Myocyte (in vitro differentiated cells): ENCODE measurements at places on chromosomes 13 and 19. TPM values are rescaled to one million over a fixed set of nuclear protein-coding genes. Genes with fewer than 3 reads are reported as not detected.

The ALOX5AP gene
- total RNA-seq, result not detected in 2 replicates

The FRY gene
- total RNA-seq, result 17.8 and 29.8 TPM in 2 replicates

The MISP3 gene
- total RNA-seq, result 2.7 and 3.0 TPM in 2 replicates

GRCh38 chr19:2888731-2889224 is 11.9 kb upstream of the ZNF57 start:
- no peak for DNase-seq

- no peak for DNase-seq
These were observed 20.2 kb downstream of the SIGLECL1 start for GRCh38 chr19:51271067-51271466.

DNA sequence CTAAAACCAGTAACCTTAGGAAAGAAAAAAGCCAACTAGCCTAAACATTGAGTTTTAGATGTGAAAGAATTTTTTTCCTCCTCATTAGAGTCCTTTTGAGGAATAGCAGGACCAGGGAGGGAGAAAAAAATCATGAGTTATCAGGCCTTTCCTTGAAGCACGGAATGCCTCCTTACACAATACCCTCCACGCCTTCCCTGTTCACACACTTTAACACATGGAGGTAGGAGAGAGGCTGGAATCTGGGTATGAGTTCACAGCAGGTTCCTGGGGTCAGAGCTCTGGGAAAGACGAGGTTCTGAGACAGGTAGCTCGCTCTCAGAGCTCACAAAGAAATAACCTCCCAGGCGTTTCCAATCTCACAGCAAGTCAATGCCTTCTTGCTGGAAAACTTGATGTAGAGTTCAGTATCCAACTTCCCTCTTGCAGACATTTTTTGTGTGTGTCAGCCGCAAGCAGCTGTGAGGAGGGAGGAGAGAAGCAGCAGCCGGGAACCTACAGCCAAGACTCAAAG is 716 bp downstream of the ZNF573 start:
- DNase-seq, result peak; percentile 10

GRCh38 chr13:102914339-102914930 is 68.6 kb downstream of the ERCC5 start:
- peak; percentile 58 for DNase-seq

DNA sequence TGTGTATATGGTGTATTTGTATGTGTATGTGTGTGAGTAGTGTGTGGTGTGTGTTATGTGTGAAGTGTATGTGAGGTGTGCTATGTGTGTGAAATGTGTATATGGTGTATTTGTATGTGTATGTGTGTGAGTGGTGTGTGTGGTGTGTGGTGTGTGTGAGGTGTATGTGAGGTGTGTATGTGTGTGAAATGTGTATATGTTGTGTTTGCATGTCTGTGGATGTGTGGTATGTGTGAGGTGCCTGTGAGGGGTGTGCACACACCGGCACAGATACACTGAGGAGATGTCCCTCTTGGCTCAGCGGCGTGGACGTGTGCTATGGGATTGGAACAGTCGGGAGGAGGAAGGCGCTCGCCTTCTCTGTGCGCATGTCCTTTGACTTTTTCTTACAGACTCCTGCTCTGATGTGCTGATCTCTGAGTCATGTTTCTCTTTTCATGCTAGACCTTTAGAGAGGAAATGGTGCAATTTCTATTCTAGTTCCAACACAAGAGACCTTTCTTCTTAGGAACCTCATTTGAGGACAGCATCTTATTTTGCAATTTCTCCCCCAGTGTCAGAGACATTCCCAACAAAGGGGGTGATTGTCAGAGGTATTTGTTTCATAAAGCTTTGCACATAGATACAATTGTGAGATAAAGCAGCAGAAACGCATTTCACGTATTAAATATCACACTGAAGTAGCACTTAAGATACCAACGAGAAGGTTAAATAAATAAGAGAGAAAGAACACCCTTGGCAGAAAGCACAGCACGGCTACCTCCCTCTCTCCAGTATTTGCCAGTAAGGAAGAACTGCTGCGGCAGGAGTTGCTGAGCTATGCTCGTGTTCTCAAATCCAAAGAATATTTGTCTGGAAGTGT is 11.3 kb upstream of the TNFRSF19 start:
- DNase-seq, result peak; percentile 86

GRCh38 chr19:29397748-29398147 is 128.0 kb upstream of the VSTM2B start:
- DNase-seq, result no peak

GRCh38 chr19:2478756-2479555 is 3.0 kb downstream of the GADD45B start:
- peak; percentile 56 for DNase-seq

GRCh38 chr19:33064458-33064791 is 263 bp downstream of the RHPN2 start:
- no peak for DNase-seq

The NANOS3 gene
- 0.83 TPM in 1 of 2 replicates, not detected in the other for total RNA-seq

- DNase-seq, result no peak
These were observed at the start of gene NKG7 for GRCh38 chr19:51372649-51373504. NKG7 (minus strand) TSS chr19:51372654; CDS start chr19:51372535, 119 bp downstream.

DNA sequence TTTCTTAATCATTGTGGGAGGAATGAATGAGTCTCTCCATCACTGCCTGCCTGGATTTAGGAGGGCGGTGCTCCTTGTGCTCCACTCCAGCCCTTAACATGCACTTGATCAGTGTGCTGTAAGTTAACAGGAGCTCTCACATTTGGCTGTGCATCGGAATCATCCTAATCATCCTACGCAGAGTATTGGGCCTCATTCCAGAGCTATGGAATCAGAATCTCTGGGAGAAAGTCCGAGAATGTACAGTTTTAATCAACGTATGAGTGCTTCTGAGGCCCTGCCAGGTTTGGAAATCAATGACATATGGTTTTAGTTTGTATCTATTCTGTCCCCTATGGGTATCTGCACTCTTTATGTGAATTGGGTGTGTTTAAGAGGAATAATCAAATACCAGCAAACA is 34.9 kb upstream of the DCLK1 start:
- DNase-seq, result no peak

- DNase-seq, result no peak
These were observed 50.0 kb downstream of the FRY start for GRCh38 chr13:32081591-32081990.

DNA sequence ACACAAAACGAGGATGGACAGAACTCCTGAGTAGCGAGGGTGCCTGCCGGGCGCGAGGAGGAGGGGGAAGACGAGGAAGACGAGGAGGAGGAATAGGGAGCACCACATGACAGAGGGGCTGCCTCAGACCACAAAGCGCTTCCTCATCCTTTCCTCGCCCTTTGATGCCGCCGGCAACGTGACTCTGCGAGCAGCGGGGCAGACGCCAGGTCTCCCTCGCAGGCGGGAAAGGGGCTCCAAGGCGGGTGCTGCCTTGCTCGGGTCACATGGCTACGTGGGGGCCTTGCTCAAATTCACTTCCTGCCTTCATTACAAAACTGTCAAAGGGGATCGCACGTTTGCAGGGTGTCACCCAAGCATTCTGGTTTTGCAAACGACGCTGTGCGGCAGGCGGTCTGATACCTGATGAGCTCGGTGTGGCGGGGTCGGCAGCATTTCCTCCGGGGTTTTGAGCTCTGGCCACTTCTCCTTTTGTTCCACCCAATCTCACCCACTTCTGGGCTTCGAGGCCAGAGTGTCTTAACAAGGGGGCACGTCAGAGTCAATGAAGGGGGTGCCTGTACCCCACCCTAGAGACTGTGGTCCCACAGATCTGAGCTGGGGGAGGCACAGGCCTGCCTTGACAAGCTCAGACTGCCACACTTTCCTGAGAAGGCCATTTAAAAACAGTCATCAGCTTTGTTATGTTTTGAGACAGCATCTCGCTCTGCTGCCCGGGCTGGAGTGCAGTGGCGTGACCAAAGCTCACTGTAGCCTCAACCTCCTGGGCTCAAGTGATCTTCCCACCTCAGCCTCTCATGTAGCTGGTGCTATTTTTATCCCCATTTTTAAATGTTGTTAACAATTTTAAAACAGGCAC is 14.9 kb downstream of the MAP2K2 start:
- no peak for DNase-seq

The PTGIR gene
- 0.24 TPM in 1 of 2 replicates, not detected in the other for total RNA-seq

The MEIOSIN gene
- not detected in 2 replicates for total RNA-seq

The SCGB2B2 gene
- total RNA-seq, result 0.24 and 0.26 TPM in 2 replicates

DNA sequence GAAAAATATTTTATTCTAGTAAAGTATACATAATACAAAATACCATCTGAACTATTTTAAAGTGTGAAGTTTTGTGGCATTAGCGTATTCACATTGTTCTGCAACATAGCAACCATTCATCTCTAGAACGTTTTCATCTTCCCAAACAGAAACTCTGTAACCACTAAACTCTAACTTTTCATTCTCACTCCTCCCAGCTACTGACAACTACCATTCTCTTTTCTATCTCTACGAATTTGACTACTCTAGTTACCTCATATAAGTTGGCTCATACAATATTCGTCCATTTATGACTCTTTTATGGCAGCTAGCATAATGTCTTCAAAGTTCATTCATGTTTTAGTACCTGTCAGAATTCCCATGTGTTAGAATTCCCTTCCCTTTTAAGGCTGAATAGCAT is 150.5 kb upstream of the MIR17HG start:
- DNase-seq, result no peak

The NCR1 gene
- total RNA-seq, result not detected in 2 replicates
